Naive thymus-derived CD4-positive, alpha-beta T cell (primary cell): ENCODE measurements at places on chromosomes 4 and X. TPM values are rescaled to one million over a fixed set of nuclear protein-coding genes. Genes with fewer than 3 reads are reported as not detected.

DNA sequence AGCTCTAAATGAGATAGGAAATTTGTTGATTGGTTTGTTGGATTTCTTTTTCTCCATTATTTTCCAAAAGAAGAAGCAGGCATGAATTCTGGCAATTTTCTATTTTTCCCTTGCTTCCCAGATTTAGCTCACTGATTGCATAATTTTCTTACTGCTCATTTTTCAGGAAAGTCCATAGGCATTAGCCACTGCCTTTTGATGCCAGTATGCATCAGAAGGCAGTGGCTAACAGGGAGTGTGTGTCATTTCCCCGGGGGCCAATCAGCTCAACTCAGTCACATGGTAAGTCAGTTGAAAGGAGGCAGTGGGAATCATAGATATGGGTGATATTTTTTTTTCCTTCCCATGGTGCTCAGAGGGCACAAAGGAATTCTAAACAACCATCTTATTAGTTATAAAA is 156.7 kb downstream of the TRIML1 start:
- no peak for DNase-seq

Gene FAM53A
- total RNA-seq, result 1.4 TPM

DNA sequence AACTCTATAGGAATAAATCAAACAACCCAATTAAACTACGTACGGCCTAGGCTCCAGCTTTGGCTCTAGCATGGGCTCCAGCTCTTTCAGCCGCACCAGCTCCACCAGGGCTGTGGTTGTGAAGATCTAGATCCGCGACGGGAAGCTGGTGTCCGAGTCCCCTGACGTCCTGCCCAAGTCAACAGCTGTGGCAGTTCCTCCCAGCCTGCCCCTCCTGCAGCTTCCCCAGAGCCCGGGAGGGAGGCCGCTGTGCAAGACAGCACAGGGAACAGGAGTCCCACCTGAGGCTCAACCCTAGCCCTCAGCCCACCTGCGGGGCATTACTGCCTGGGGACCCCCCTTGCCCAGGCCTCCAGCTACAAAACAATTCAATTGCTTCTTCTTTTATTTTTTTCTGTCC is 2680.3 kb downstream of the PCDH7 start:
- no peak for DNase-seq

Gene HSFX2
- total RNA-seq, result not detected

Gene AMER1
- total RNA-seq, result 4.9 and 5.0 TPM in 2 replicates

Gene SLITRK2
- total RNA-seq, result not detected

Gene CPEB2
- 13.2 and 19.7 TPM in 2 replicates for total RNA-seq

Gene TFDP3
- total RNA-seq, result not detected in 2 replicates

Gene FIP1L1
- total RNA-seq, result 65.2 TPM

DNA sequence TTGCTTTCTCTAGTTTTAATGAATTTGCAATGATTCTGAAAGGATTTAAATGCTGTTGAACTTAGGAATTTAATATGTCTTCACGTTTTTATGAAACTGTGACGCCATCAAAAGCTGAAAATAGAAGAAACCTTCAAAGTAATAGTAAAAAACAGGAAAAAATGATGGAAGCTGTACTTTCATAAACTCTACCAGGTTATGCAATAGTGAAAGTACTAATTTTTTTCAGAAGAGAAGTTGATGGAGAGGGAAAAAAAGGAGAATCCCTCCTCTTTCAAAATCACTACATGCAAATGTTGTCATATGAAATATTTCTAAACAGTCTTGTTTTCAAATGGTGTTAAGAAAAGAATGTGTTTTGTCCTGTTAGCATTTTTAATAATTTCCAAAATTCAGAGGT is 73.6 kb downstream of the ZNF330 start:
- DNase-seq, result no peak

DNA sequence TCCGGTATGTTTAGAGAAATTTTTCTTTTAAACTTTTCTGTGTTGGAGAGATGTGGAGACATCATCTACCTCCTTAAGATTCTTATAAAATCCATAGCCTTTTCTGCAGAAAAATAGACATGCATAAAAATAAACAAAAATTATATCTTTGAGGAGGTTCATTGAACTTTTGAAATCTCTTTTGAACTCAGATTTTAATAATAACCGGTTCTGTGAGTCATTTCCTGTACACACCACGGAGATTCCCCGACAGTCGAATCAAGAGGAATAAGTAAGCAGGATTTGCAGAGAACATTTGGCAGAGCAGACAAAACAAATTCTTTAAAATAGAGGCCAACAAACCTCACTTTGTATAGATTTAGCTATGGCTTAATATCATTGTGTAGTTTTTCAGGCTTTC is 918.7 kb upstream of the POU3F4 start:
- no peak for DNase-seq

GRCh38 chr4:151417766-151418376 is 8.9 kb downstream of the FHIP1A start:
- DNase-seq, result no peak

GRCh38 chr4:177301126-177301639 is 8.5 kb upstream of the NEIL3 start:
- no peak for DNase-seq

DNA sequence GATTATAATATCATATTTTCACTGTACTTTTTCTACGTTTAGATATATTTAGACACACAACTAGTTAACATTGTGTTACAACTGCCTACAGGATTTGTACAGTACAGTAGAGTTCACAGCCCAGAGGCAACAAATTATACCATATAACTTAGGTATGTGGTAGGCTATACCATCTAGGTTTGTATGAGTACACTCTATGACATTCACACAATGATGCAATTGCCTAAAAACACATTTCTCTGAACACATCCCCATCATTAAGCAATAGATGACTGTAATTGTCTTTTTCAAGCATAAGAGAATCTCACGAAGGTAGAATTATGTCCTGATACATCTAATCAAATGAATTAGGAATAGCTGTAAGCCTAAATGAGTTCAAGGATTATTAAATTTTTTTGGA is 12.3 kb upstream of the TIGD2 start:
- DNase-seq, result no peak

DNA sequence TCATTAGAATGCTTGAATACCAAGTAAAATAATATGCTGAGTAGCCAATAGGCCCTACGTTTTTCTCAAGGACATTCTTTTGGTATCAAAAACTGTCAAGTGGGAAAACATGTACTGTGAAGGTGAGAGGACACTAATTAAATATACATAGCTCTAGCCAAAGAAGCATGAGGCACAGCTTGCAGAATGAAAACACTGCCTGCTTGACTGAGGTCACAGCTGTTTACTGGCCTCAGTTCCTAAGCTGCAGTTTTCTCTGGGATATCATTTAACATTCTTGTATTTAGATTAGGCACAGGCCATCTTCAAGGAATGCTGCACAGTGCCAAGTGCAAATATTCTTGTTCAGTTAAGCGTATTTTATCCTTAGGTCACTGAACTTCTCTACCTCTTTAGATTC is 78.6 kb downstream of the NAP1L3 start:
- DNase-seq, result no peak

- DNase-seq, result no peak
Measured at GRCh38 chr4:6476893-6477292, 4.5 kb upstream of the PPP2R2C start.
